ENCODE measurements at places on chromosomes 4 and X. TPM values are rescaled to one million over a fixed set of nuclear protein-coding genes. Genes with fewer than 3 reads are reported as not detected.

Gene TDO2
- not detected for total RNA-seq

Gene CT45A10
- total RNA-seq = not detected

Gene TLR2
- 8.8 TPM for total RNA-seq

Gene HS3ST1
- 0.87 TPM for total RNA-seq

- no peak for DNase-seq
Measured at GRCh38 chr4:112751447-112751846, 114.5 kb downstream of the LARP7 start.

DNA sequence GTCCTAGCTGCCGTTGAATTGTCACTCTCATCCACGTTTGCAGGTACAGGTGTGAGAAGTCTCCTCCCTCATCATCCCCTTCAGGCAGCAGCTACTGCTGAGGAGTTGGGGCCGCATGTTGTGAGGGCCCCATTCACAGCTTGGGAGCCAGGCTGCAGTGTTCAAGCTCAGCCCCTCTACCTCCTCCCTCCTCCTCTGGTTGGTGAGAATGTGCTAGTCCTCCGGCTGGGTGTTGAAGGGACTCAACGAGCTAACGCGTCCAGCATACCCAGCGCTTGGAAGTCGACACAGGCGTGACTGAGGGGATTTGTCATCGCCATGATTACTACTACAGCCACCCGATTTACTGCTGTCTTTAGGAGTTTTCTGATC lies 82.0 kb upstream of the PSAPL1 start:
- no peak for DNase-seq

DNA sequence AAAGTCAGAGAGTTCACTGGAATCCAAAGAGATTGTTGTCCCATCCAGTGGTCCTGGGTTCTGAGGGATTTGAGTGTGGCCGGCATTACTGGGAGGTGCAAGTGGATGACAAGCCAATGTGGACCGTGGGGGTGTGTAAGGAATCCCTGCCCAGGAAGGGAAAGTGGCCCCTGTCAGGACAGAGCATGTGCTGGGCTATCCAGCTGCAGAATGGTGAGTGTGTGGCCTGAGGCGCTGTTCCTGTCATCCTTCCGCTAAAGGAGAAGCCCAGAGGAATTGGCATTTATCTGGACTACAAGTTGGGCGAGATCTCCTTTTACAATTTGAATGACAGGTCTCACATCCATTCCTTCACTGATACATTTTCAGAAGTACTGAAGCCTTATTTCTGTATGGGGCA lies 20.4 kb upstream of the TRIM60 start:
- no peak for DNase-seq

- DNase-seq = no peak
Measured at GRCh38 chr4:105140684-105141490, 5.8 kb upstream of the TET2 start.

DNA sequence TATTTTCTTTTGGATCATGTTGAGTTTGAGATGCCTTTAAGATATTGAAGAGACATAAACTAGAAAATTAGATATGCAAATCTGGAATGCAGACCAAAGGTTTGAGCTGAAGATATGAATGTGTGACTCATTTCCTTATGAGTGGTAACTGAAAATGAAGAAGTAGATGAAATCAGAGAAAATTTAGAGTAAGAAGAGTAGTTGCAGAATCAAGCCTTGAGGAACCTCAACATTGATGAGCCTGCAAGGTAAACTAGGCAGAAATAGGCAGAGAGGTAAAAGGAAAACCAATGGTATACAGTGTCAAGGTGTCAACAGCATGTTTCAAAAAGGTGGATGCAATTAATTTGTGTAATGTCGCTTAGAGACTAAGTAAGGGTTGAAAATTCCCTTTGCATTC lies 142.8 kb downstream of the MOSPD2 start:
- no peak for DNase-seq

DNA sequence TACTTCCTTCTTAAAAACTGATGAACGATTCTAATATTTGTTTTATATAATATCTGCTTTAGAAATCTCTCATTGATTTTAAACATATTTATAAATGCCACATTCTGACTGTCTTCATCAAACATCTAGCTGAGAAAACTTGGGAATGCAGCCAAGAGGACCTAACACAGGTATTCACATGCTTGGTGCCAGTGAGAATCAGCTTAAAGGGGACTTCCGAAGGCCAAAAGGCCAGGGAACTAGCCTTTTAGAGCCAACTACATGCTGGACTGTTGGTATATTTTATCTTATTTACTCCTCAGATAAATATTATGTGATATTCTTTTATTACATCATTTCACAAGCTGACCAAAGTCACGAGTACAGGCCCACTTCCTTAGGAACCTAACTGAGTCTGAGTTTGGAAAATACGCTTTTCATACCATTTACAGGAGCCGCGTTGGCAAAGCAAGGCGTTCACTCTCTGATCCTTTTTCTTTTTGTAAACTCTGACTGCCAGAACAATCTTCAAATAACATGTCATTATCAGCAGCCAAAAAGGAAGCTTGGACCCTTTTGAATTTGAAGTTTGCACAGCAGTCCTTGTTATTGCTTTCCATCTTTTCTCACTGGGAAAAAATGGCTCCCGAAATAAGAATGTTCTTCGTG lies 41.1 kb upstream of the PDLIM3 start:
- no peak for DNase-seq

DNA sequence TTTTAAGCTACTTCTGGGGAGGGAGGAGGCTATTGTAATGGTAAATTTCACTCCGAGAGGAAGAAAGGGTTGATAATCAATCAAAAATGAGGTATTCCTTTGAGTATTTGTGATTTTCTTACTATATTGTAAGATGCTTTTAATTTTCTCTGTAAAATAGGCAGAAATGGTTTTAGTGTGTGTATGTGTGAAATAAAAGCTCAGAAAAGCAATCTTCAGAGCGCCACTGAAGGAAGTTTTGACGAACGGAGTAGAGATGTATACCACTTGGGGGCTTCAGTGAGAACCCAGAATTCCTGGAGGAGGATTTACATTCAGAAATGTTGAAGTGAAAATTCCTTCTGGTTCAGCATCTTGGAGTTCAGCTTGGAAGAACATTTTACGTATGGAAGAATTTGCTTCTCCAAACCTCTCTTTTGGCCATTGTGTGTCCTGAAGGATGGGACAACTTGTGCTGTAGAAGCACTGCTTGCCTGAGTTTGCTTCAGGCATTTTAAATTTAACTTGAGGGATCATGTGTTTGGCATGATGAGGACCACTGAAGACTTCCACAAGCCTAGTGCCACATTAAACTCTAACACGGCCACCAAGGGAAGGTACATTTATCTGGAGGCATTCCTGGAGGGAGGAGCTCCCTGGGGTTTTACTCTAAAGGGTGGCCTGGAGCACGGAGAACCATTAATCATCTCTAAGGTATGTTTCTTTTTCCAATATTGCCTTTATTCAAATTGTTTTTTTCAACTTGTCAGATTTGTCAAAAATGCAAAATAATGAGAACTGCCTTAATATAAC lies 695 bp downstream of the SHROOM3 start:
- no peak for DNase-seq

GRCh38 chrX:30373479-30373878 lies 64.3 kb upstream of the NR0B1 start:
- DNase-seq = no peak

- no peak for DNase-seq
Measured at GRCh38 chr4:77268108-77268507, 111.1 kb downstream of the CCNG2 start.
